NCI-H1105 (cell line): ENCODE measurements at places on chromosomes 4 and X.

DNA sequence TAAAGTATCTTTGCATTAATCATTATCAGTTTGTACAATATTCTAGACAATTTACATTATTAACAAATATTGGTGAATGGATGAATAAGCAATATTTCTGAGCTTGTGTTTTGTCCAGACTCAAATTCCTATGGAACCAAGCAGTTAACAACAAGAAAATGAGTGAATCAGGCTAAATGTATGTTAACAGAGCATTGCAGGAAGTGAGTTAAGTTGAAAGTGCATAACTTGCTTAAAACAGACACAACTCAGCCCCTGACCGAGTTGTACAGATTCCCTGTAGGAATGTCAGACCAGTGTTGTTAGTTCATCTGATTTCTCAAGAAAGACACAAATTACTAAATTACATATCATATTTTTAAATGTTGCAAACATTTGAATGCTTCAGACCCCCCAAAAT is 23.7 kb upstream of the CSN1S1 start:
- no peak for DNase-seq

GRCh38 chr4:176259330-176260090 is 9.5 kb downstream of the ASB5 start:
- DNase-seq = no peak

DNA sequence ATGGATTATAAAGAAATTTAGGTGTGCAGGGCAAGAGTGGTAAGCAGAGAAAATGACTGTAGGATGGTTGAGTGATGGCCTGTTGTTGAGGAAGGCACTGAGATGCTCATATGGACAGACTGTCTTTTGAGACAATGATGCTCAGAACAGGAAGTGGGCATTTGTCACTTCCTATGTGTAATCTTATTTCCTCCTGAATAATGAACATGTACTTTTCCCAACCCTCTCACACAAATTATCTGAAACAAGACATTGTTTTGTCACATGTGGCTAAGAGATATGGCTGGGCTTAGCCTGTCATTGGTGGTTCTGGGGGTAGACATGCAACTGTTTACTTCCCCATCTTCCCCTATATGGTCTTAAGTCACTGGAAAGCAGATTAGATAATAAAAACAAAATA is 240.5 kb downstream of the CFAP47 start:
- no peak for DNase-seq

DNA sequence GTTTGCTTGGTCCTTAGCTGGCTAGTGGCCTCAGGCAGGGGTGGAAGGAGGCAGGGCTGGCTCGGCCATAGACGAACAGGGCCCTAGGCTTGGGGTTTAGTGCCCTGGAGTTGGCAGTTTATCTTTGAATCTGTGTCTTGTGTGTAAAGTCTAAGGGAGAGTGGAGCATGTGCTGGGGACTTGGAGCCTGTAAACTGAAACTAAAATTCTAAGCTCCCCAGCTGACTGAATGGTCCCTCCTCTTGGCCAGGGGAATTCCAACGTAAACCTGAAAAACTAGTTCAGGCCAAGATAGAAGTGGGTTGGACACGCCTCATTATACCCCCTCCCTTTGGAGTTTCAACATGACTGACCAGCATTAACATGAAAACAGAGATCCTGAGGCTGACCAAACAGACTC is 46.1 kb upstream of the GPR78 start:
- DNase-seq = no peak

DNA sequence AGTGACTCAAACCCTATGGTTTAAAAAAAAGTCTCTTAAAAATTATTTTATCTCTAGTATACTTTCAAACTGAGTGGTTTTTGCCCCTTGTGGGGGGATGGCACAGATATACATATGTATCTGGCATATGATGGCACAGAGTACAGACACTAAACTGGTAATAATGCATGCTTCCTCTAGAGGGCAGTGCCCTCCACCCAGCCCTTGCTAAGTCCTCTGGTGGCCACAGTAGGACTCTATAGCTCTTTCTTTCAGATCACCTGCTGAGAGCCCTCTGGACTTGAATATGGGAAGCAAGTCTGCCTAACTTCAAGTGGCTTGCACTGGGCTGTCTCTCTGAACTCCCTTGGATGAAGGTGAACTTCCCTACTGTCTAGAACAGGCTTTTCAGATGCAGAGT is 66.3 kb downstream of the TSPAN7 start:
- DNase-seq = no peak

- DNase-seq = no peak
Measured at GRCh38 chrX:21978346-21978745, 37.8 kb downstream of the SMS start.

- DNase-seq = no peak
Measured at GRCh38 chrX:2451501-2452316, 49.1 kb downstream of the DHRSX start.

- DNase-seq = no peak
Measured at GRCh38 chr4:26826721-26827120, 33.9 kb upstream of the STIM2 start.

GRCh38 chrX:119235051-119235511 is 1.0 kb upstream of the PGRMC1 start:
- no peak for DNase-seq
